ENCODE measurements at places on chromosomes 4 and X. TPM values are rescaled to one million over a fixed set of nuclear protein-coding genes. Genes with fewer than 3 reads are reported as not detected.

- DNase-seq = no peak
These were observed 37.0 kb downstream of the IL21 start for GRCh38 chr4:122583906-122584305.

The MAGEA2 gene
- not detected for total RNA-seq

- no peak for DNase-seq
These were observed 56.1 kb downstream of the PPP3CA start for GRCh38 chr4:101291198-101291597.

DNA sequence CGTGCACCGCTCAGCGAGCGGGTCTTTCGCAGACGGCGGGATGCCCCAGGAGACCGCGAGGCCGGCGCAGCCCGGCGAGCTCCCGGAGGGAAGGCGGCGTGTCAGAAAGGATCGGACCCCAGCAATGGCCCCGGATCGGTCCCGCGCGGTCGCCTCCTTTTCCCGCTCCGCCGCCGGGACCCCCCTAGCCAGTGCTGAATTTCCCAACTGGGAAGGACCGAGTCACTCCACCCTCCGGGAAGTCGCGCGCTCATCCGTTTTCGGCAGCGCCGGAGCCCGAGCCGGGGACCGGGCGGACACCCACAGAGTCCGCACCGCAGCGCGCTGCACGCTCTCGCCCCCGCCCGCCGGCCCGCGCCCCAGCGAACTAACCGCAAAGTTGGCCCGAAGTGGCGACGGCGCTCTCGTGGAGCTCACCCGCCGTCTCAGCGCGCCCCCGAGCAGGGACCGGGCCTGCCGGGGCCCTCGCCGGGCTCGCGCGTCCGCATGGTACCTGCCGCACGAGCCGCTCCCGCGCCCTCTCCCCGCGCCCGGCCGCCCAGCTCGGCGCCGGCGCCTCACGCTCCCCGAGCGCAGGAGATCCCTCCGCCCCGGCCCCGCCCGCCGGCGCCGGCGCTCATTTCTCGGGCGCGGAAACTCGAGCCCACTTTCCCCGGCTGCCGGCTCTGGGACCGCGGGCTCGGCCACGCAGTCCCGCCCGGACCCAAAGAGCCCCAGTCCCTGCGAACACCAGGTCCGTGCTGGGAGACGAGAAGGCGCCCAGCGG lies at the start of gene FAT1:
Gene FAT1, minus strand, starts transcription at position 565 of the 766 bp plus-strand sequence. CDS start 14,029 bp downstream, outside the sequence.
- peak; percentile 56 for DNase-seq

DNA sequence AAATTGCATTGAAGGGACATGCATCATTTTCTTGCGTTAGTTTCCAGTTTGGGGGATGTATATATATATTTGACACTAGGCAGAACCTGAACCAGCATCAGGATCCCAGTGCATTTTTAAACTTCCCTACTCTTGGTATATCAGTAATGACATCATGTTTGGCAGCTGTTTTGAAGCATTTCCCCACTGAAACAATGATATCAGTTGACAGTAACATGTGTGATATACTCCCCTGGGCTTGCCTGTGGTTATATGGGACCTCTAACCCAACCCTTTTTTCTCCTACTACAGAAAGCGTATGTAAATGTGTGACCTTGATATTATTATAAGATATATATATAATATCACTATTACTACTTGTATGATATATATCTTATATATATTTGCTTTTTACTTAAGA lies 225.9 kb upstream of the CASK start:
- DNase-seq = no peak

All from mucosa of gallbladder (tissue), 1 donor.